Right ventricle myocardium inferior (tissue), 1 donor: ENCODE measurements at places on chromosomes 3 and 15. TPM values are rescaled to one million over a fixed set of nuclear protein-coding genes. Genes with fewer than 3 reads are reported as not detected.

Gene SLC49A4
- 16.1 TPM for total RNA-seq

Gene DISP2
- total RNA-seq, result 3.9 TPM

Gene SEMA3B
- total RNA-seq, result 19.8 TPM

Gene IMPG2
- total RNA-seq, result 0.14 TPM

Gene AGBL1
- not detected for total RNA-seq

Gene SCG5
- total RNA-seq, result not detected

Gene LEKR1
- total RNA-seq, result 0.78 TPM

Gene C3orf18
- 48.4 TPM for total RNA-seq

Gene ECE2
- total RNA-seq, result not detected

Gene HIGD2B
- total RNA-seq, result not detected

Gene PLCB2
- total RNA-seq, result 8.2 TPM

Gene NANOGP8
- not detected for total RNA-seq

Gene CLRN1
- not detected for total RNA-seq

Gene FANCD2OS
- not detected for total RNA-seq

Gene MOBP
- total RNA-seq, result not detected

Gene FGF12
- 340 TPM for total RNA-seq

Gene CMTM8
- total RNA-seq, result 6.3 TPM

Gene LCMT2
- 6.0 TPM for total RNA-seq

Gene PCOLCE2
- total RNA-seq, result 64.1 TPM

Gene CAND2
- 56.7 TPM for total RNA-seq

Gene MYEF2
- 8.7 TPM for total RNA-seq

Gene ZBED2
- not detected for total RNA-seq

Gene VWA5B2
- total RNA-seq, result not detected

Gene SUSD5
- 2.8 TPM for total RNA-seq

Gene LTF
- total RNA-seq, result 4.8 TPM
